Activated CD8-positive, alpha-beta memory T cell treated with anti-CD3 and anti-CD28 coated beads for 24 hours (primary cell): ENCODE measurements at places on chromosomes 5 and 9.

GRCh38 chr5:16894236-16895057 lies 41.6 kb downstream of the MYO10 start:
- DNase-seq: no peak

DNA sequence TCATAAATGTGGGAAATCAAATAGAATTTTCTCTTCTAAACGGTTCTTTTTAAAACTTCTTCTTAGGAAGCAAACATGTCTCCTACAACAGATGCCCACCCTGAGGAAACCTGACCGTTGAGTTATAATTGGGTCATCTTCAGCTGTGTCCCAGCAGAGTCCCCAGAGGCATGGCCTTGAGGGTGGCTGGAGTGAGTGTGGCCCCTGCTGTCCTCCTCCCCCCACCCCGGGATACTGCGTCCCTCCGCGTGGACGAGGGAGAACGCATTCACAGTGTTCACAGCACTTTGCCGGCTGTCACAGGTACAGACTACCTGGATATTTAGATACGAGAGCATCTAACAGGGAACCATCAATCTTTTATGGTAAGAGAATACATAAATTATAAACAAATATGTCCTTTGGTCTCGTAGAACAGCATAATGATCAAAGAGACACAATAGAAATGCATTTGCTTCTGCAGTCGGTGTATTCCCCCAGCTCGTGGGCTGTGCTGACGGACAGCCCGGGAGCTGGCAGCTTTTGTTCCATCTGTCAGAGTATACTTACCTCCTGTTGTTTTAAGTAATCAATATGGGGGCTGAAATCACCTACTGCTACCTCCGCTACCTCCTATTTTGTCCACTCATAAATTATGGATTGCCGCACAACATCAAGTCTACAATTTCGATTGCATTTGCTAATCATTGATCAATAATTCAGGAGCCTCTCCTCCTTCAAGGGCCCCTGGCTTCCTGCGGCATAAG lies 214.7 kb downstream of the IRX2 start:
- no peak for DNase-seq

DNA sequence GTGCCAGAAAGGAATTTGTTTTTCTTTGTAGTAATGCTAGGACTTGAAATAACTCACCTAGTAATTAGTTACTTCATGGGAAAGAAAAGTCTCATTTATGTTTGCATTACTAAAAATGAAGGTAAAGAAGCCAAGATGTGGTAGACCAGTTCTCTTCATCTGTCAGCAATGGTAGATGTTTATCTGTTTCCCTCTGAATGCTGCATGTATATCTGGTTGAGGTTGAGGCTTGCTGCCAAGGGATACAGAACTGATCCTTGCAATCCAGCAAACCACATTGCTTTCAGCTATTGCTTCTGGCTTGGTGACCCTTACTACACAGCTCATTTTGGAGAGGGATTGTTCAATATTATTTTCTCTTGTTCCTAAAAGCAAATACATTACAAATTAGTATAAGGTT lies 73.6 kb downstream of the ZNF474 start:
- no peak for DNase-seq

- DNase-seq: no peak
These were observed 54.5 kb downstream of the CFAP77 start for GRCh38 chr9:132464547-132464946.
